Stimulated activated CD8-positive, alpha-beta memory T cell treated with anti-CD3 and anti-CD28 coated beads, Interleukin-4, amount 100 ng/mL, for 4 hours (primary cell): ENCODE measurements at places on chromosomes 5 and 9.

GRCh38 chr5:56669534-56670483, 145.5 kb upstream of the MAP3K1 start:
- peak; percentile 4 for DNase-seq

DNA sequence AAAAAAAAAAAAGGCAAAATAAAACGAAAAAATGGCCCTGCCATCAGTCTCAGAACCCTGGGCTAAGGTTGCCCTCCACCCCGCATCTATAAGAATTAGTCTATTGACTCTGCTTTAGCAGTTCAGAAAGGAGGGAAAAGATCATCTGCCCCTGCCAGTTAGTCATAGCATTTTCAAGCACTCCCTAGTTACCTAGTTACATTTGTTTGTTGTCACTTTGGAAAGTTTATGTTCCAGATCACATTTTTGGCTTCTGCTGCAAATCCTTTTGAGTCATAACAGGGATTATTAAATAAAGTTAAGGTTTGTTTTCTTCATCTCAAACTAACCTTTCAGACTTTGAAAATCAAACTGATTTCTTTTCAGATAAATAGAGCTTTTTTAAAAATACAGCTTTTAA, 52.1 kb downstream of the AQP7 start:
- DNase-seq, result no peak

DNA sequence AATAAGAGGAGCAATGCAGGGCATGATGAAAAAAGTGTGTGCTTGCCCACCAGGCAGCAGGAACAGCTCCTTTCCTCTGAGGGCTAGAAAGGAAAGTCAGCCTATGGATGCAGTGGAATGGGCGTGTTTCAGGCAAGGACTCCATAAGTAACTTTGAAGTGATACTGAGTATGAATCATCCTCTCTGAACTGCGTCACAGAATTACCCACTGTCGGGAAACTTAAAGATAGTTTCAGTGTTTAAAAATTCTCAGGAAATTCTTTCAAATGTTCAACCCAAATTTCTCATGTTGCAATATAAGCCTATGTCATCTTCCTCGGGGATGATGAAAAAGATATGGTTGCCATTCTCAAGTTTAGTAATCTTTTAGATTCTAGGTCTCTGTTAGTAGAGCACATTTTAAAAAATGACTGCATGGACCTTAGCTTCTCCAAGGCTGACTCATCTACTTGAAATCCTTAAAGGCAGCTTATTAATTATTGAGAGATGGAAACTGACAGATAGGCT, 27.7 kb downstream of the PTCD2 start:
- no peak for DNase-seq

GRCh38 chr5:107874795-107875194, 204.1 kb upstream of the EFNA5 start:
- no peak for DNase-seq

- DNase-seq, result no peak
Observed at GRCh38 chr9:14372437-14373335, 58.7 kb upstream of the NFIB start.
